Astrocyte of the spinal cord (primary cell): ENCODE measurements at places on chromosomes 3 and 15.

- DNase-seq: no peak
These were observed 1.2 kb upstream of the COL6A6 start for GRCh38 chr3:130515755-130516154.

- DNase-seq: no peak
These were observed 94.5 kb downstream of the IQSEC1 start for GRCh38 chr3:12978682-12979081.

GRCh38 chr3:118846176-118846575, 188.5 kb downstream of the IGSF11 start:
- no peak for DNase-seq

DNA sequence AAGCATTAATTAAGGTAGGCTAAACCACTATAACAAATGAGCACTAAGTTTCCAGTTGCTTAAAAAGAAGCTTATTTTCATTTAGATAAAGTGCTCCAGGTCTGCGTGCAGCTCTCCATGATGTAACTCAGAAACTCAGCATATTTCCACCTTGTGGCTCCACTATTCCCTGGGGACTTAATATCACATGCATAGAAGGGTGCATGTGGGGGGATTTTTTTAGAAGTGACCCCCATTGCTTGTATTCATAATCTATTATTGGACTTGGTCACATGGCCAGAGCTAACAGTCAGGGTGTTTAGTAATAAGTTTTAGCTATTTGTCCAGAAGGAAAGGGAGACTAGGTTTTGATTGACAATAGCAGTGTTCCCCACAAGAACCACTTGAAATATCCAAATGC, 86.8 kb downstream of the TMCO5A start:
- no peak for DNase-seq

DNA sequence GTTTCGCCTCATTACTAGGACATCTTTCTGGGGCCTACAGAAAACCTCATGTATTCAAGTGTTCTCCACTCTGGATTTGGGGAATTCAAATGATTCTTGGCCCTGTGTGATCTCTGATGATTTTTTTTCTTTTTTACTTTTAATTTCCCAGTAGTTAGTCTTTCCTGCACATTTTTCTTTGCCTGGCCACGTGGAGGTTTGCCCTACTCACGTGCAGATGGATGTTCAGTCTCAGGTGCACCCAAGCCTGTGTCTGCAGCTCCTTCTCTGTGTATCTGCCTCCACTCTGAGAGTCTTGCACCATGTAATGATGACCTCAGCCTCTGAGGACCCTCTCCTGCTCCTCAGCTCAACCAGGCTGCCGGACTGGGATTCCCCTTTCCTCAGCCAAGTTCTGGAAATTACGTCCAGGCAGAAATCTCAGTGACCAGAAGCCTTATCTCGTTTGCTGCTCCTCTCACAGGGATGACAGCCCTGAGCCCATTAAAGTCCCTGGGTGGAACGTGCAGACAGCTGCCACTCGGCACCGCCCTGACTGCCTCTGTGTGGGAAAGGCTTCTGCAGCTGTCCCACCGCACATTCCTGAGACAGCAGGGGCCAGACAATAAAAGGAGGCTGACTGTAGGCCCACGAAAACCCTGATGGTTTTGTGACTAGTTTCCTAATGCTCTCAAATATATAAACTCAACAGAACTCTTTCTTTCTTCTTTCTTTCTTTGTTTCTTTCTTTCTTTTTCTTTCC, 31.4 kb upstream of the GABRB3 start:
- no peak for DNase-seq

DNA sequence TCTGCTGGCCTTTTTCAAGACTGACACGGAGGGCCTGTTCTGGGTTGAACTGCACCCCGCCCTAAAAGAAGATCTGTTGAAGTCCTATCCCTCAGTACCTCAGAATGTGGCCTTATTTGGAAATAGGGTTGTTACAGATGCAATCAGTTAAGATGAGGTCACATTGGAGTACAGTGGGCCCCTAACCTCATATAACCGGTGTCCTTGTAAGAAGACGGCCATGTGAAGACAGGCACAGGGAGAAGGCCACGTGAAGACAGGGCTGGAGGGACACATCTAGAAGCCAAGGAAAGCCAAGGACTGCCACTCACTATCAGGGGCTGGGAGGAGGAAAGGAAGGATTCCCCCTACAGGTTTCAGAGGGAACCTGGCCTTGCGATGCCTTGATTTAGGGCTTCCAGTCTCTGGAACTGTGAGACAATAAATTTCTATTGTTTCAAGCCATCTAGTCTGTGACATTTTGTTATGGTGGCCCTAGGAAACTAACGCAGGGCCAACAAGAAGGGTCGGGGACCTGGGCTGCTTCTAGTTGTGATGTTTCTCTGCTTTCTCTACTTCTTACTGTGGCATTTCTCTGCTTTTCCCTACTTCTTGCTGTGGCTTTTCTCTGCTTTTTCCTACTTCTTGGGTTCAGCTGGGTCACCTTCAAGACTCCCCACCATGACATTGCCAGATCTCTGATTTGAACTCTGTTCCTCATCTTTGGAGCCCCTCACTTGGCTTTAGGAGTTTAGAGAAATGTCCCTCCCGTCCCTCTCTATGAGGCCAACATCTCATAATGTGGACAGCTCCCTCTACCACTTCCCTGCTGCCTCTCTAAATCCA, 4.8 kb upstream of the CCDC174 start:
- DNase-seq: no peak

DNA sequence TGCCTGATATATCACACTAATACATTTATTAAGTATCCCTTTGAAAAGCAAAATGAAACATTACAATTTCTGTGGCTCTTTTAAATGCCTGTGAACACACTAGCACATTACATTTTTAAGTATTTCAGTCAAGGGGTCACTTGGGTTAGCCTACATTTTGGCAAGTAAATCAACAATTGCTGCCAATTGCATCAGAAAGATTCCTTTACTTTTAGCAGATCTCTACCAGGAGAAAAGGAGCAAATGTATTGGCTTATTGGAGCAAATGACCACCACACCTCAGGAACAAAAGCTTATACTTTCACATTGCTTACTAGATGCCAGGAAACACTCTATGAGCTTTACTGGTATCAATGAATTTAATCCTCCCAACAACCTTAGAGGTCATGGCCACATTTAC, 947.1 kb downstream of the FHIT start:
- DNase-seq: peak; percentile 64

GRCh38 chr15:28269097-28269496, 52.9 kb downstream of the HERC2 start:
- no peak for DNase-seq

DNA sequence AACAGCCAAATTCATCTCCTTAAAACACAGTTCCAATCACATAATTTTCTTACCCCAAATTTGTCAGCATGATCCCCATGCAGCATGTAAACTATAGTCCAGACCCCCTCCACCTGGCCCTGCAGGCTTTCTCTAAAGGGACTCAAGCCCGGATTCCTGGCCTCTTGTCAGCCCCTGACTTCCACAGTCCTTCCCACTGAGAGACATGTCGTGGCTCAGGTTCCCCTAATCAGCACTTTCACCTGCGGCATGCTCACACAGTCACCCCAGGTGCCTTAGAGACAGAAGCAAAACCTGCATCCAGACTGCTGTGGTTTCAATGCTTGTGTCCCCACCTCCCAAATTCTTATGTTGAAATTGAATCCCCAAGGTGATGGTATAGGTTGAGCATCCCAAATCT, 372.7 kb upstream of the ATP10A start:
- DNase-seq: no peak

GRCh38 chr3:126436826-126437717, 38.6 kb downstream of the ZXDC start:
- no peak for DNase-seq

GRCh38 chr3:160006282-160007163, 17.9 kb downstream of the IL12A start:
- DNase-seq: peak; percentile 78

DNA sequence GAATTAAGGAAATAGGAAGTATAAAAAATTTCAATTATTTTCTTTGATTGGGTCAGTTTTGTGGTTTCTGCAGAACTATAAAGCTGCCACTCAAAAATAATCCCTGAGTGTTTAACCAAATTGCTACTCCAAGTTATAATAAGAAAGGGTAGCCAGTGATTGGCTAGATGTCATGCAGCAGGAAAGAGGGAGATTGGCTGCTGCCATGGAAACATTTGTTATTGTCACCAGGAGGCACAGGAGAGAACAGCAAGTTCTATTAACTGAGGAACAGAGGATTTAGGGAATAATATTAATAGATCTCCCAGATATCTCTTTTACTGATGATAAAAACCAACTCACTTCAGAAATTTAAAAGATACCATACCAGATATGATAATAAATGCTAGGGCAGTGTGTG, 42.6 kb downstream of the CLDN1 start:
- no peak for DNase-seq

DNA sequence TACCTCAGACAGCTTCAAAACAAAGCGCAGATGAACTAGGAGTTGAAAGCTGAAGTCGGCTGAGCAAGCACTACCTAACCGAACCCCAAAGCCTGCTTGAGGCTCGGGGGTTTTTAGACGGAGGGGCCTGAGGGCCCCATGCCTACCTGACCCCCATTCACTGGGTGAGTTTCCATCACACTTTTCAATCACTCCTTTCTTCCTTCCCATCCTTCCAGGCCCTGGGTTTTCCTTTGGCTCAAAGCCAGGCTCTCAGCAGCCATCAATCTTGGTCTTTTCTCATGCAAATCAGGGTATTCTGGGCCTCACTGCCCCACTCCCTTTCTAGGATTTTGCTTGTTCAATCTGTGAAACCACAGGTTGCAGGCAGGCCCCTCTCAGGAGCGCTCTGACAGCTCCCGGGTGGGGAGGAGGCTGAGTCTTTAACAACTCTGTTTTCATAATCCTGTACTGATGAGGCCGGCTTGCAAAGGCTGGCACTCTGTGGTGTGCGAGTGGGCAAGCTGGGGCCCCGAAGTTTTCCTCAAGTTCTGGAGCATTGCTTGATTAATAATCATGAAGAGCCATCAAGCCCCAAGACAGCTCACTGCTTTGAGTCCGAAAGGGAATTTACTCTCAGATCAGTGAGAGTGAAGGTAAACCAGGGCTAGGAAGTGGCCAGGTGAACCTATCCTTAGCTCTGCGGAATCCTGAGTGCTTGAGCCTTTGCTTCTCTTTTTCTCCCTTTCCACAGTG, 97.6 kb downstream of the FRMD4B start:
- DNase-seq: no peak

GRCh38 chr3:49166752-49167556, 823 bp upstream of the CCDC71 start:
- no peak for DNase-seq

GRCh38 chr15:87263296-87263695, 993.2 kb downstream of the NTRK3 start:
- no peak for DNase-seq

DNA sequence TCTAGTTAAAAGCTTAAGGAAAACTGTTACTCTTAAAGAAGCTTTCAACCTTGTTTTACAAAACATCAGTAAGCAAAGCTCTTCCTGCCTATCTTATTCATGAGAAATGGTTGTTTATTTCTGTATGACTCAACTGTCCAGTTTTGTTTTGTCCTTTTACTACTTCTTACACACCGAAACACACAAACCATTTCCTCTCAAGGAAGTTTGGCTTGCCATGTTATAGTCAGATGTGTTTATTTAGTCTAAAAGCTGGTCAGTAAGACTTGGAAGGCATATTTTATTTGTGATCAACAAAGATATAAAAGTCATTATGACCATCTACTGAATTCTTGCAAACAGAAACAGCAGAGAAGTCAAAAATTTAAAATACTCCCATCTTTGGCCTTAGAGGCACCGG, 53.2 kb upstream of the RBSN start:
- DNase-seq: no peak

GRCh38 chr3:58474967-58475578, 16.8 kb upstream of the KCTD6 start:
- no peak for DNase-seq
